ENCODE measurements at places on chromosomes 11 and 22.

- no peak for DNase-seq
These were observed 65.7 kb upstream of the DDI1 start for GRCh38 chr11:103970701-103971249.

- no peak for DNase-seq
These were observed 615.6 kb downstream of the TBC1D22A start for GRCh38 chr22:47377926-47378560.

DNA sequence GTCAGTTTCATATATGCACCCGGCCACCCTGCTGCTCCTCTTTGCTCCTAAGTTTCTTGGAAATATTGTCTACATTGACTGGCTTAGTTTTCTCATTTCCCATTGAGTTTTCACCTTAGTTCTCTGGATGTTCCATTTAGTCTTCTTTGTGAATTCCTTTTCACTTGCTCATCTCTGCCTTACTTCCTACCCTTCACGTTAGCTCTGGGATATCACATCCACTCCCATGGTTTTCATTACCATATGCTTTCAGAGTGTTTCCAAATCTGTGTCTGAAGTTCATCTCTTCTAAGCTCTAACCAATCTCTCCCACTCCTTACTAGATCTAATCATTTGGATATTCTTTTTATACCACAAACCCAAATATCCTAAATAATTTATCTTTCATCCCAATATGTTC is 226.4 kb downstream of the FAM76B start:
- DNase-seq = no peak

GRCh38 chr11:10909141-10909883 is 51.5 kb upstream of the ZBED5 start:
- DNase-seq = no peak
